ENCODE measurements at places on chromosomes 2 and 18.
A peak's percentile ranks its signal among the peaks of the same experiment; 100 is the strongest.

DNA sequence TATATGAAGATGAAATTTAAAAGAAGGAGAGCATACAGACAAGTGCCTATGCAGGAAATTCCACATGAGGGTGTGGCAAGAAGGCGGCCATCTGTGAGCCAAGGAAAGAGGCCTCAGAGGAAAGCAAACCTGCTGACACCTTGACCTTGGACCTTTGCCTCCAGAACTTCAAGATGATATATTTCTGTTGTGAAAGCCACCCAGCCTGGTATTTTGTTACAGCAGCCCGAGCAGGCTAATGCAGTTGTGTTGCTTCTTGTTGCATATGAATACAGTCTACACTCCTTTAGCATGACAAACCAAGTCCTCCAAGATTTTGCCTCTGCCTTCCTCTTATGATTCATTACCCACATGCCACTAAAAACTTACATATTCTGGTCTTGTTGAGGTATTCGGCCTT lies 374.8 kb upstream of the TRIB2 start:
- no peak for DNase-seq

DNA sequence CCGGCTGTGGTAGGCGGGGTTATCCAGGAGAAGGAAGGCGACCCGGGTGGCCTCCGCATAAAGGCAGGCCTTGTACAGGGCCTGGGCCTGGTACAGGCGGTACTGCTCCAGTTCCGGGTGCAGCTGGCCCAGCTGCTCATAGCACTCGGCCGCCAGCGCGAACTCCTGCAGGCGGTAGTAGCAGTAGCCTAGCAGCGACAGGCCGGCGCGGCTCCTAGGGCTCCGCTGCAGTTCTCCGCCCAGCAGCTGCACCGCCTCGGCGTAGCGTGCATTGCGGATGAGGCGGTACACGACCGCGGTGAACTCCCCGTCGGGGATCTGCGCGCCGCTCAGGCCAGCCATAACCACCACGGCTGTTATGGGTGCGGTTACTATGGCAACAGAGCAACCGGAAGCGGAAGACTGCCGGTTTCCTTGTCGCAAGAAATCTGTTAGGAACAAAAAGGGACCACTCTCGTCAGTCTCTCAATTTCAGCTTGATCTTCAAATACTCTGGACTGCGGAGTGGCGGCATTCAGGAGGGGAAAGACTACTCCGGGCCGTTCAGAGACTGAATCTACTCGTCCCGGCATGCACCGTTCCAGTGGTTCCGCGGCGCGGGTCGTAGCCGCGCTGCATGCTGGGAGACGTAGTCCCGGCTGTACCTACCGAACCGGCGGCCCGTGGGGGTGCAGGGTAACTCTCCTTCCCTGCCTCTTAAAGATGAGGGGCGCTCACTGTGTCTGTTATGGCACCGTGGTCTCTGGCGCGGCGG lies 160.0 kb downstream of the AGPS start:
- peak; percentile 83 for DNase-seq

GRCh38 chr2:16271231-16271896 lies 331.0 kb downstream of the MYCN start:
- DNase-seq, result no peak

- DNase-seq, result no peak
Observed at GRCh38 chr18:34522603-34523002, 187.5 kb upstream of the DTNA start.

DNA sequence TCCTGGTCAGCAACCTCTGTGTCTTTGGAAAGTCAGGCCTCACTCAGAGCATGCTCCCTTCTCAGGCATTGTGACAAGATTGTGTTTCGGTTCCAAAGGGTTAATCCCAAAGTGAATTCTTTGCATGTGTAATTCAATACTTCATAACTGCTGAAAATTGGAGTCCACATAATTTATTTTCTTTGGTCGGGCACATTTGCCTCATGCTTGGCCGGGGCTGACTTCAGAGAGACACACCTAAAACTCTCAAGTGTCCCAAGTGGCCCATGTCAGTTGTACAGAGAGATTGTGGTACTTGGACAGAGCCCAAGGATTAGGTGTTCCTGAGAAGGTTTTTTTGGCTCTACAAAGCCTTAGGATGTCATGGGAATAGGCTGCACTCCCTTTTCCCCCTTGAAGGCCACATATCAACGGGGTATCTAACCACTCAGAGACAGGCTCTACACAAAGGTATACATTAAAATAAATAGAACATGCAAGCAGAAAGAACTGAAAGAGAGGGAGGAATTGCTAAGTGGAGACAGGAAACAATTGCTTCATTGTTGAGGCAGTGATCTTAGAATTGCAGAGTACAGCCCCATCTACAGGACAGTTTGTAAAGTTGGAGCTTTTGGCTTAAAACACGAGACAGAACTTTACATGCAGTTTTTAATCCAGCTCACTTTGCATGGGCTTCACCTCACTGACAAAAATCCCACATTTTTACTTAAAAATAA lies 1232.3 kb upstream of the ZEB2 start:
- DNase-seq, result peak; percentile 67

- no peak for DNase-seq
Observed at GRCh38 chr2:201263779-201264178, 3.4 kb downstream of the CASP8 start.

DNA sequence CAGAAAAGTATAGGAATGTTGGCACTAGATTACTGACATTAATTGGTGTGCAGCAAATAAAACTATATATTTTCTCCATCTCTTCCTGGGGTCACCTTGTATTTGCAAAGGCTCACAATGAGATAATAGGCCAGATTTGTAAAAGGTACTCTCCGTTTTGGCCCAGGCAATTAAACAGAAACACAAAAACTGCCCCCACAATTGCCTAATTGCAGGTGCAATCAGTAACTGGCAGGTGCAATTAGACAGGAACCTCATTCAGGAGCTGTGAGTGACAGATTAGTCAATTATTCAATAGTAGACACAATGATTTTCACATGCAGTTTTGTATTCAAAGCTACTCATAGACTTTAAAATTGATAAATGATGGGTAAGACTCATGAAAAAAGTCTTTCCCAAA lies 451.4 kb upstream of the ID2 start:
- DNase-seq, result no peak

DNA sequence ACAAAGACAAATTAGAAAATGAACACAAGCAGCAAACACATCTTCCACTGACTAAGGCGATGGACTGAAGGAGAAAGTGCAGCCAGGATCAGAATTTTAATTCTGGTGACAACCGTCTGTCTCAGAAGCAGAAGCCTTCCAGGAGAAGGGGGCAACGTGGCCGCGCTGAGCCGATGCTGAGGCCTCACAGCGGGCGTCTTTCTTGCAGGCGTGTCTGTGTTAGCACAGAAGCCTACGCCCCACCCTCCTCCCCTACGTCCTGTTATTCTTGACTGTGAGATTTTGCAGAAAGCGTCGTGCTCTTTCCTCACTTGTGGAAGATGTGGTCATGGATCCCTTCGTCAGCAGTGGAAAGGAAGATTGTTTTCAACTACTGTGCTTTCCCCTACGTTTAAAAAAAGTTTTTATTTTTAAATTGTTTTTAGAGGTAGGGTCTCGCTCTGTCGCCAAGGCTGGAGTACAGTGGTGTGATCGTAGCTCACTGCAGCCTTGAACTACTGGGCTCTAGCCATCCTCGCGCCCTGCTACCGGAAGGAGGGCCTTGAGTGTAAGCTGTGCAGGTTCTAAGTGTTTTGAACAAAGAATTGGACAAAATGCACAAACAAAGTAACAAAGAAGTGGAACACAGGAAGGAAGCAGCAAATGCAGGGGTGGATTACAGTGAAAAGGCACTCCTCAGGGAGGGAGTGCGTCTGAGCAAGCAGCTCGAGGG lies 422.0 kb downstream of the GALR1 start:
- DNase-seq, result no peak

GRCh38 chr2:238869293-238870124 lies 21.6 kb downstream of the TWIST2 start:
- DNase-seq, result no peak

GRCh38 chr2:238220892-238221521 lies 17.5 kb upstream of the ILKAP start:
- no peak for DNase-seq

DNA sequence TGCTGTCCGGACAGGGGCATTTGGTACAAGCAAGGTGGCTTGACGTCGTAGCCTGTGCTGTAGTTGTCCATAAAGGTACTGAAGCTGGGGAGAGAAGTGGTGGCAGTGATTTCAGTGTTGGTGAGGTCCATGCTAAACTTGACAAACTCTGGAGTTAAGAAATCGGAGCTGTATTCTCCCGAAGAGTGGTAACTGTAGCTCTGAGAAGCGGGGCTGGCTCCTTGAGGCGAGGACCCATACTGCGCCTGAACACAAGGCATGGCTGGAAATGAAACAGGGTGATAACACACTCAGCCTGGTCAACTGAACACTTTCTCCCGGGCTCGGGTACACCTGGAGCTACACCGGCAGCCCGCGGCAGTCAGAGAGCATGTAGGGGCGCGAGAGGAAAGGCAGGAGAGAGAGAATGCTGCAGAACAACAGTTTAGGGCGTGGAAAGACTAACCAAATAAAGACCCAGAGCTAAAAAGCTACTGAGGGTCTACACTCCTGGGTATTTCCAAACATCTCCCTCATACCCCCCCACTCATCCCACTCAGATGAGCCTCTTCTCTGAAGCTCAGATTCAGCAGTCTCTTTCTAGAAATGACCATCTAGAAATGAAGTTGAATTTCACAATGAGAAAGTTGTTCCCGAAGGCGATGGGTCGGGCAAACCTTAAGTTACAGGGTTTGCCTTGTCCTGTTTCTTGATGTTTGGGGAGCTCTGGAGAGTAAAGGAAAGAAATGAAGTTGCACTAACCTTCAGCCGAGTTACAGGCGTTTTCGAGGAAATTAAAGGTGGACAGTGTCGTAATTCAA lies 2.4 kb downstream of the NR4A2 start:
- no peak for DNase-seq

- no peak for DNase-seq
Observed at GRCh38 chr18:33113416-33113815, 327.1 kb downstream of the CCDC178 start.

DNA sequence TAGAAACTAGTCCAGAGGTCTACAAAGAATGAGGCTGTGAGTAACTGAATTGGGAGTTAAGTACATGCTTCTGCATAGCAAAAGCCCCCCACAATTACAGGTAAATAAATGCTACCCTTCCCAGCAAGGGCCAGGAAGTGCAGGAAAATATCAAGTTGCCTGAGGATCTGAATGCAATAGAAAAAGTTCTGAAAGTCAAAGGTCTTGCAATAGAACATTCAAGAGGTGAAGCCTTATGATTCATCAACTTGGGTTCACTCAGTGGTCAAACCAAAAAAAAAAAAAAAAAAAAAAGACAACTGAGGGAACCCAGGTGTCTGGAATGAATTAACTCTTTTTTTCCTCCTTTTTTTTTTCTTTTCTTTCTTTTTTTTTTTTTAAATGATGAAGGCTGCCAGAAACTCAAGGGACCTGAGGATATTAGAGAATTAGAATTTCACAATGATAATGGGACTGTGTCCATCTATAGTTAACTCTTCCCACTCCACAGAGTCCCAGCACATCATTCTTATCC lies 42.9 kb upstream of the RFX8 start:
- DNase-seq, result no peak

GRCh38 chr2:46510598-46511177 lies 31.3 kb downstream of the TMEM247 start:
- DNase-seq, result no peak

DNA sequence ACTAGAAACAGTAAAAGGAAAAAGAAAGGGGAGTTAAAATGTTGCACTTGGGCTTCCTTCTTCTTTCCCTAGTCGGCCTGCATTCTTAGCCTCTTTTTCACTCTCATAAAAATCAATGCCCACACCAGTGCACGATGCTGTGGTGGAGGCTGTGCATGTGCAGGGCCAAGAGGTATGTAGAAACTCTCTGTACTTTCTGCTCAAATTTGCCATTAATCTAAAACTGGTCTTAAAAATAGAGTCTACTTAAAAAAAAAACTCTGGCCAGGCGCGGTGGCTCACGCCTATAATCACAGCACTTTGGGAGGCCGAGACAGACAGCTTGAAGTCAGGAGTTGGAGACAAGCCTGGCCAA lies 11.1 kb downstream of the TRAPPC8 start:
- DNase-seq, result no peak

DNA sequence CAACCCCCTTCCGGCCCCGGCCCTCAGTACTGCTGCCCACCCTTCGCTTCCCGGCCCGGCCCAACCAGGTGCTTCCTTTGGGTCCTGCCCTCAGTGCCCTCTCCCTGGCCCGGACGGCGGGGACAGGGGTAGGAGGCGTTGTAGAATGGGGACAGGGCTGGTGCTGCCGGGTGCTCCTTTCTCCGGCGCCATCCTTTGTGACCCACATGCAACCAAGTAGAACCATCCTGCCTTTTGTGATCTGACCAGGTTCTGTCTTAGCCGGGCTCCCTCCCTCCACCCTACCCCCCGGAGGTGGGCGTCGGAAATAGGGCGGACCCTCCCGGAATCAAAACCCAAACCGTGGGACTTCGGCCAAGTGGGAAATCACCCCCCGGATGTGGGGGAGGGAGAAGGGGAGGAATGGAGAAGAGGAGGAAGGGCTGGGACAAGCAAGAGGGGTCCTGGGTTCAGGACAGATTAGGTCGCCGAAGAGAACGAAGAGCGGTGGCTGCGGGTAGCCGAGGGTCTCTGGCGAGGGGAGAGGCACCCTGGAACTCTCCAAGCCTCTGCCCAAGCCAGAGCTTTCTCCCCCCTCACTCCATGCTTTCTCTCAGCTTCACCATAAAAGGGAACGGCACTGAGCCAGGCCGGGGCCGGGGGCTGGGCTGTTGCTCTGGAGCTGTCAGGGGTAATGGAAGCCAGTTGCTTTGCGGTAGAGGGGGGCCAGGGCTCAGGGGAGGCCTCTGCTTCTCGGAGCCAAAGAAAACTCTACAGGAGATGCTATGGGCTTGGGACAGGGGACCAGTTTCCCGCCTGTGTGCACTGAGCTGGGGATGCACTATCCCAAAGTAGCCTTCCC lies 756 bp upstream of the OST4 start:
- peak; percentile 49 for DNase-seq

GRCh38 chr18:59810735-59811520 lies 88.9 kb upstream of the PMAIP1 start:
- no peak for DNase-seq

GRCh38 chr2:19868701-19869580 lies 32.8 kb downstream of the TTC32 start:
- DNase-seq, result peak; percentile 51
